Ovary (tissue), 10 donors: ENCODE measurements at places on chromosomes 5 and 9. TPM values are rescaled to one million over a fixed set of nuclear protein-coding genes. Genes with fewer than 3 reads are reported as not detected.

The ITGA2 gene
- total RNA-seq: 1.7 TPM

The PHF24 gene
- 0.23 TPM for total RNA-seq

The SLC23A1 gene
- total RNA-seq: 1.2 TPM

The TAF11L5 gene
- total RNA-seq: not detected

The PCDHGA9 gene
- 11.4 TPM for total RNA-seq

The SAXO1 gene
- total RNA-seq: 0.11 TPM

The FBP2 gene
- total RNA-seq: not detected
